Pulmonary artery endothelial cell (primary cell): ENCODE measurements at places on chromosomes 13 and 19. TPM values are rescaled to one million over a fixed set of nuclear protein-coding genes. Genes with fewer than 3 reads are reported as not detected.

NKPD1 gene
- total RNA-seq = 0.11 and 0.13 TPM in 2 replicates

PCDH20 gene
- not detected in 2 replicates for total RNA-seq

PGLYRP2 gene
- 0.04 TPM in 1 of 2 replicates, not detected in the other for total RNA-seq

NOTCH3 gene
- 0.95 and 1.1 TPM in 2 replicates for total RNA-seq

ZNF792 gene
- 30.8 and 38.7 TPM in 2 replicates for total RNA-seq

HTR2A gene
- total RNA-seq = not detected in 2 replicates

CACNA1A gene
- total RNA-seq = 0.04 and 0.07 TPM in 2 replicates

MEIS3 gene
- total RNA-seq = 0.07 TPM in 1 of 2 replicates, not detected in the other

DHPS gene
- 58.6 and 60.9 TPM in 2 replicates for total RNA-seq

SHKBP1 gene
- total RNA-seq = 29.5 and 33.5 TPM in 2 replicates

AMER2 gene
- total RNA-seq = not detected in 2 replicates

CALR3 gene
- not detected in 2 replicates for total RNA-seq

SIAH3 gene
- not detected in 2 replicates for total RNA-seq
